ENCODE measurements at places on chromosomes 12 and 14.

DNA sequence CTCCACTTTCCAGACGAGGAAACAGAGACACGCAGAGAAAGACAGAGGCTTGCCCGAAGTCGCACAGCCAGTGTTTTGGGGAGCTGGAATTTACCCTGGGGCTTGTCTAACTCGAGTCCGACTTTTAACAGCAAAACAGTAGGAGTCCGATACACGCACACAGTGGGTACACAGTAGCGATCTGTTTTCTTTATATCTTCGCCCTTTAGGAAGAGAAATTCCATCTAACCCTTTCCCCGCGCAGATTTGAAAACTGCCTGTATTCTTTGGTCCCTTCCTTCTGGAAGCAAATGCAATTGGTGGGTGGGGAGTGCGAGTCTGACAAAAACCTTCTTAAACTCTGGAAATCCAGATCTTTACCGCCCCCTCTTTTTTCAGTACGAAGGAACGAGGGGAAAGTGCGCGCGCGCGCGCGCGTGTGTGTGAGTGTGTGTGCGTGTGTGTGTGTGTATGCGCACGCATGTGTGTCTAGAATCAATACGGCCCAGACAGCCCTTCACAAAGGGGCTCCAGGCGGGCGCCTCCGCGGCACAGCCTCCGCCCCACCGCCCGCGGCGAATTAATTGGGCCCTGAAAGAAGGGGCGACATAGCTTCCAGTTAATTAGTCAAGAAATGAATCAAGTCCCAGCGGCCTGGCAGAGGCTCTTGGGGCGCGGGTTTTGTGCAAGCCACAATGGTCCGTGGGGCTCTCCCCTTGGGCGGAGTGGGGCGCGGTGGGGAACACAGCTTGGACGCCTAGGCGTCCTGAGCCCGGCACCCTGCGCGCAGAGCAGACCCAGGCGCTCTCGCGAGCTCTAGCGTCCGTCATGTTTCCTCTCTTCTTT is 14.0 kb upstream of the TBX3 start:
- DNase-seq, result no peak

GRCh38 chr14:58796242-58797009 is 158.7 kb downstream of the DACT1 start:
- no peak for DNase-seq

DNA sequence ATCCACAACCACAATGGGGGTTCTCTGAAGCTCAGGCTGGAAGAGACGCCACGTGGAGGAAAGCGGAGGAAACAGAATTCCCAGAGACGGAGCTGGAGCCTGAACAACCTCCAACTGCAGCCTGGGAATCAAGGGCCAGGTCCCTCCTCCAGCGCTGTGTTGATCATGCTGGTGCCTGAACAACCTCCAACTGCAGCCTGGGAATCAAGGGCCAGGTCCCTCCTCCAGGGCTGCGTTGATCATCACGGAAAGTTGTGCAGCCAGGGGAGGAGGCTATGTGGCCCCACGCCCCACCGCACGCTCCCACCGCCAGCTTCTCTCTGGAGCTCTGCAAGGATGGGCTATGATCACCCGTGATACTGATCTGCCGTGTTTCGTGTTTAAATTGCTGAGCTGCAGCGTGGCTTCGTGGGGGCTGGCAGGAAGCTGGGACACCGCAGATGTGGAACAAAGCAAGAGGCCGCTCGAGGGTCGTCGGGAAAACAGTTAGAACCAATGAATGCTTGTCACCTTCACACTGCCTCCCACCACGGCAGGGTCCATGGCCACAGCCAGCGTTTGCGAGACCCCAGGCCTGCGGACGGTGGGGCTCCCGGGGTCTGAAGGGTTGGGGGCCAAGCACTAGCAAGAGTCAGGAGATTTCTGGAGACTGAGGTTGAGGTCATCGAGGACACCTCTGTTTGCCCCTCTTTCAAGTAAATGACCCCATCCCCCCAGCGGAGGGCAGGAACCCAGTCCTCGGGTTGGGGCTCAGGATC is 51.8 kb upstream of the FBRSL1 start:
- DNase-seq, result no peak

GRCh38 chr14:103560691-103561090 is 1.8 kb downstream of the BAG5 start:
- no peak for DNase-seq

- no peak for DNase-seq
Measured at GRCh38 chr14:54881761-54882401, 20.7 kb downstream of the GCH1 start.

GRCh38 chr14:64569138-64569631 is 19.4 kb downstream of the PPP1R36 start:
- no peak for DNase-seq

- DNase-seq, result no peak
Measured at GRCh38 chr12:21472197-21472823, 29.1 kb downstream of the RECQL start.

DNA sequence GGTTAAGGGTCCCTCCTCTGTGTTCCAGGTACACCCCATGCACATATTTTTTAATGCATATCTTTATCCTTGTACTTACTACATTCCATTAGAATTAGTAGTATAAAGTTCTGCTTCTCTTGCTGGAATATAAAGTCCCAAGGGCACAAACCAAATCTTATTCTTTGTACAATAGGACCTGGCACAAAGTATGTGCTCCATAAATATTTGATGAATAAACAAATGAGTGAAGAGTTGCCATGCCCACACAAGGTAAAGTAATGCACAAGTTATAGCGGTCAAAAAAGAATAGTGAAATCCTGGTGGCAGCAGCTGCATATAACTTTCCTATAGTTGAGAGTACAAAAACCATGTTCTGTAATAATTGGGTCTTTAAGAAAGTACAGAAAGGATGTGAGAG is 82.1 kb upstream of the BMP4 start:
- DNase-seq, result no peak

DNA sequence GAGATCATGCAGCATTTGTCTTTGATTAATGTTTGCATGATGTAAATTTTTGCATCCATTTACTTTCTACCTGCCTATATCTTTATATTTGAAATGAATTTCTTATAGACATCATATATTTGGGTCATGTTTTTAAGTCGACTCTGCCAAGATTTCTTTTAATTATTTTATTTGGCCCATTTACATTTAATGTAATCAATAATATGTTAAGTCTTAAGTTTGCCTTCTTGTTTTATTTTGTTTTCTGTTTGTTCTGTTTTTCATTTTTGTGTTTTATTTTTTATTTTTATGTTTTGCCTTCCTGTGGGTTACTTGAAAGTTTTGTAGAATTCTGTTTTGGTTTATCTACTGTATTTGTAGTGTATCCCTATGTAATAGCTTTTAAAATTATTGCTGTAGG is 33.2 kb upstream of the GUCY2C start:
- no peak for DNase-seq

- DNase-seq, result no peak
Measured at GRCh38 chr12:106018286-106018685, 120.5 kb downstream of the NUAK1 start.

DNA sequence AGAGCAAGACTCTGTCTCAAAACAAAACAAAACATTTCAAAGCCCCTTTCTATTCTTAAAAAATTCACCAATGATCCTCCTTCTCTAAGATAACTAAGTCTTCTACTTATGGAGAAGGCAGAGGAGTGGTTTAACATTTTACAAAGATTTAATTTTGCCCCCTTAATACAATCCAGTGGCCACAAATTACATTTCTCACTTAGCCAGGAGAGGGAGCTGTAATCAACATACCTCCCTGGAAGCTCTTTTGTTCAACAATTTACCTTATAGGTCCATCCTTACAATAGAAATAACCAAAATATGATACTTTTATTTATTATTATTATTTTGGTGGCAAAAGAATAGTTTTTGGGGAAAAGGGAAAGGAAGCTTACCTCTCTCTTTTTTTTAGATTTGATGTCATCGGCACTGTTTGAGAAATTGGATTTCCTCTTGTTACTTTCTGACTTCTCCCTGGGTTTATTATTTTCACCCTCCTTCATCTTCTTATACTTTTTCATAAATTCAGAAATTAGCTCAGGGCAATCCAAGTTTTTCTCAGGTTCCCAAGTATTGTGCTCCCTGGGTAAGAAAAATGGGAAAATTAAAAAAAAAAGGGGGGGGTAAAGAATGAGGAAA is 28.1 kb downstream of the CBX5 start:
- DNase-seq, result no peak

DNA sequence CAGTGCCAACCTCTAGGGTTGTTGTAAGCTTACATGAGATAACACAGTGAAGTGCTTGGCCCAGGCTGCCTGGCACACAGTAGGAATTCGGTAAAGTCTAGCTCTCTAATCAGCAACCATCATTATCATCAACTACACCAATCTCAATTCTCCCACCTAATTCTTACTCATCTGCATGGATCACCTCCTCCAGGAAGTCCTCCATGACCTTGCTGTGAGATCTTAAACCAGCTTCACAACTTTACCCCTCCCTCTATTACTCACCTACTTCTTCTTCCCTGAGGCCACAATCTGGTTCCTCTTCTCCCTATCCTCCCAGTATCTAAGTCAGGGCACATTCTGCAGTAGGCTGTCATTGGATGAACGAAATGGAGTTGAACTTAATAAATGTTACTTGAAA is 67.3 kb downstream of the GSC start:
- DNase-seq, result no peak

GRCh38 chr12:93376436-93377251 is 1.1 kb upstream of the NUDT4 start:
- no peak for DNase-seq

DNA sequence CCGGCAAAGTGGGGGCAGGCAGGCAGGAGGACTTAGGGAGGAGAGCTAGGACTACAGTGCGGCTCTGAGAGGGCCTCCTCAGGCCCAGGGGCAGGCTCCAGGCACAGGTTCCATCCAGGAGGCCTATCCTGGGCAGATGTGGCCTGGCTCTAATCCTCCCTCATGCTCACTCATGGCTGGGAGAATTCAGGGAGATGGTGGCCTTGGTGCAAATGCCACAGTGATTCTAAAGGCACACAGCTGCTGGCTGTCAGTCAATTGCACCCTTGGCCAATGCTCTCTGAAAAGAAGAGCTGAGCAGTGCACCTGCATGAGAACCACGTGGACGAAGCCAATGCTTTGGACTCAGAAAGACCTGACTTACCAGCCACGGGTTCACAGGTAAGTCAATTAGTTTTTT is 89.6 kb downstream of the C12orf75 start:
- DNase-seq, result no peak

- no peak for DNase-seq
Measured at GRCh38 chr12:108131657-108132126, 2.6 kb downstream of the WSCD2 start.

DNA sequence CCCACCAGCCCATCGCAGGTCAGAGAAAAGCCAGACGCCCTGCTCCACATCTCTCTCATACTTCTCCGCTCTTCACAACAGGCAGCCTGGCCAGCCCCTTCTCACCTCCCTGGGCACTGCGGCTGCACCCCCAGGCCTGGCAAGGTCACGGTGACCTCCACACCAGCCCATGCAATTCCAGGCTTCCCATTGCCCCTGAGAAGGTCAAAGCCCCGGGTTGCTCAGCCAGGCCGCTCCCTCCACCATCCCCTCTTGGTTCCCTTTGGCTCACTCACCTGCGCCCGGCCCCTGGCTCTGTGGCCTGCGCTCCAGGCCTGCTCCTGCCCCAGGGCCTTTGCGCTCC is 55.4 kb downstream of the GALNT9 start:
- DNase-seq, result no peak

GRCh38 chr12:124416516-124417395 is 121.9 kb downstream of the RFLNA start:
- DNase-seq, result no peak

GRCh38 chr12:125794401-125794800 is 729.2 kb downstream of the AACS start:
- no peak for DNase-seq

DNA sequence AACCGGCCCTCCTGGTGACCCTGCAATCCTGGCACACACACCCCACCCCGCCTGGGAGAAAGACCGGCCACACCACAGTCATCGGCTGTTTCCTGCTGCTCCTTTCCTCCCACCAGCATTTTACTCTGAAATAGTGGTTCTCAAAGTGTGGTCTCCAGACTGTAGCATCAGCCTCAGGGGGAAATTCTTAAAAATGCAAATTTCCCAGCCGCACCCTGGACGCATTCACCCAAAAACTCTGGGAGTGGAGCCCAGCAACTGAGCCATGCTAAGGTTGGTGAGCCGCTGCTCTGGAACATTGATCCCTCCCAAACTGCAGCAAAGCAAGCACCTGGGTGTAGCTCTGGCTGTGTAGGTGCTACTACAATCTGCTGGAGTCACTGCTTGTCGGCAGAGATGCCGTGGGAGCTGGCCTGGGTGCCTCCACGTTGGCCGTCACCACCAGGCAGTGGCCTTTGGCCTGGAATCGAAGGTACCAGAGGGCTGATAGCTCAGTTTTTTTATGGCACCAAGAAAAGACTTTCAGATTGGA is 38.4 kb upstream of the BCL2L14 start:
- no peak for DNase-seq

DNA sequence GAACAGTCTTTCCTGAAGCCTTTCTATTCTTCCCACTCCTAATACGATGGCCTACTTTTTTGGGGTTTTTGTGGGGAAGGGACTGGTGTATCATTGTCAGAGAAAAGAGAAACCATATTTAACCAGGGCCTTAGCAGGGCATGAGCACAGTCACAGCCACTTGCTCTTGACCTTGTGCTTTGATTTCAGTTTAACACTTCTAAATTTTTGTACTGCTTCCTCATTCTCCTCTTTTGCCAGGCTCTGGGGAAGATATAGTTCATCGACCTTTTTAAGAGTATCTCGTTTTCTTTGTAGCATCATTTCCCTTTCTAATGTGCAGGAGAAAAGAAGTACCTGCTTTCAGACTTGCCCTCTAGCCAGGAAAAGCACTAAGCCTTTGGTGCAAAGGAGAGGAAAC is 2.2 kb downstream of the ZBTB1 start:
- no peak for DNase-seq

- no peak for DNase-seq
Measured at GRCh38 chr12:106978035-106978800, 8.7 kb downstream of the MTERF2 start.

DNA sequence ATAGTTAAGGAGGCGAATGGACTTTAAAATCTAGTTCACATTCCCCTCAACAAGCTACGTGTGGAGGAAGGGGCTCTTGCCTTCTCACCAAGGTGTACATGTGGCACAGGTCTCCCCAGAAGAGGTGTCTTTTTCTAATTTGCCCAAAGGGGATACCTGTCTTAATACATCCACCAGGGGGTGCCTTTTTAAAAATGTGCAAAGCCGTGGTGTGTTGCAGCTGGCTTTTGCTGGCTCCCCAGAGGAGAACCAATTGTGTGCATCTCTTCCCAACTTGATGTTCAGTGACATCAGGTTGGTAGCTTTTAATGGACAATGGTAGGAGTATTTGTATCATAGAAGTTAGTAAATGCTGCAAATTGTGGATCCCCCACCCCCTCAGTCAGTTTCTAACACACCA is 33.8 kb downstream of the CREBL2 start:
- no peak for DNase-seq

DNA sequence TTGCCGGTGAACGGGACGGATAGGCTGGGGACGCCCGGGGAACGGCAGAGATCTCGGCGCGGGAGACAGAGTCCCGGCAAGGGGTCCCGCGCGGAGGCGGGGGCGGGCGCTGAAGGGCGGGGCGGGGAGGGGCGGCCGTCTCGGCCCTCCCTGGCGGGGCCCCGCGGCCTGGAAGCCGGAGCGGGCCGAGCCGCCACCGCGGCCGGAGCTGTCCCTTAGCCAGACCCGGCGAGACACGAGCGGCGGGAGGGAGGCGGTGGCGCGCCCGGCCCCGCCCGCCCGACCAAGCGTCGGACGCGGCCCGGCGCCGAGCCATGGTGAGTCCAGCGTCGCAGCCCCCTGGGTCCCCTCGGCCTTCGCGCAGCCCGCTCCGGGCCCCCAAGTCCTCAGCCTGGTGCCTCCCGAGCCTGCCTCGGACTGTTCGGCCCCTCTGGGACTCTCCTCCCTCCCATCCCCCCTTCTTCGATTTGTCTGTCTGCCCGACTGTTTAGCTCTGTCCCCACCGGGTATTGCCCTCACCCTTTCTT is at the start of gene ARHGEF40:
Gene ARHGEF40, plus strand, starts transcription at position 222 of the 527 bp plus-strand sequence. Its CDS starts 93 bp downstream, at position 315.
- DNase-seq, result no peak
